ENCODE measurements at places on chromosomes 12 and 14. TPM values are rescaled to one million over a fixed set of nuclear protein-coding genes. Genes with fewer than 3 reads are reported as not detected.

DNA sequence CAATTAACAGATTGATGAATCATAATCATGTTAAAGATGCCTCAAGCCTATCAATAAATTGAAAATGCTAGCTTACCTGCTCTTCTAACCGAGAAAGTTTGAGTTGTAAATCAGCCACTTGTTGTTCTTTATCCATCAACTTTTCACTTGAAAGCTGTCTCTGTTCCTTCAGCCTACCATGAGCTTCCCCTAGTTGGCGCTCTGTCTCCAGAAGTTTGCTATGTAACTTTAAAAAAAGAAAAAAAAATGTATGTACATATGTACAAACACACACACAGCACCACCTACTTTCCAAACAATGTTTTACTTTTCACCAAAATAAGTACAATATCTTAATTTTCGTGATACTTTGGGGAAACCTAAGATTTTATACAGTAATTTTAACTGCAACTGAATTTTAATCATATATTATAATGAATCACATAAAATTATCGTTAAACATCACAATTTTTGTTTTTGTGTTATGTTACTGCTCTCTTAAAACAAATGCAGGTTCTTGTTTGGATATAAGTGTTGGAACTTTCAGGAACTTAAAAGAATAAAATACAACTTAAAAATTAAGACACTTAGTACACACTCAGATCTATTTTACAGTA is 101.2 kb downstream of the EEA1 start:
- H3K27me3 ChIP-seq = no peaks in the 10 kb centered on the region
- no peaks in the 10 kb centered on the region for H3K4me1 ChIP-seq
- H3K4me3 ChIP-seq = no peak overlapping the region
- no peak for DNase-seq
- H3K27ac ChIP-seq = no peak overlapping the region

GRCh38 chr14:71579331-71579730 is 352.9 kb upstream of the RGS6 start:
- H3K4me1 ChIP-seq = peaks cover 10% of the 10 kb centered on the region
- no peaks in the 10 kb centered on the region for H3K27me3 ChIP-seq
- no peak overlapping the region for H3K4me3 ChIP-seq
- no peaks in the 10 kb centered on the region for H3K36me3 ChIP-seq

GRCh38 chr12:115871714-115872113 is 405.8 kb downstream of the MED13L start:
- no peak overlapping the region for H3K4me3 ChIP-seq
- no peak overlapping the region for H3K27ac ChIP-seq
- no peaks in the 10 kb centered on the region for H3K27me3 ChIP-seq
- H3K36me3 ChIP-seq = no peaks in the 10 kb centered on the region
- H3K4me1 ChIP-seq = no peaks in the 10 kb centered on the region

- H3K36me3 ChIP-seq = no peaks in the 10 kb centered on the region
- no peaks in the 10 kb centered on the region for H3K4me1 ChIP-seq
- H3K27ac ChIP-seq = no peak overlapping the region
- no peak for DNase-seq
These were observed 268.4 kb upstream of the FKBP4 start for GRCh38 chr12:2526371-2526770.

The TPH2 gene
- total RNA-seq = 3.1 TPM

DNA sequence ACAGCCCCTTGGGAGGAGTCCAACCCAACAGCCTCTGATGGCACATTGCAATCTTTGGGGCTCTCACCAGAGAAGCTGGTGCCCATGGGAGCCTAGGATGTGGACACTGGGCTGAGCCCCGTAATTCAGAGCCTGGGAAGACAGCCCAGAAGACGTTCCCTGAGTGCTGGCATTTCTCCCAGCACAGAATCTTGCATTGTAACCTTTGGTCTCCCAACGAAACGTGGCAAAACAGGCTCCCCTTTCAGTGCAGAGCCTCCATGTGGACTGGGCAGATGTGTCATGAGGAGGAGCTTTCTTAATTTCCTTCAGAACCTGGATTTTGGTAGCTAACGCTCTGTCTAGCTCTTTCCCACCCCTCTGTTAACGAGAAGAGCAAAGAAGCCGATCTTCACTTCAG is 26.3 kb downstream of the BATF start:
- H3K36me3 ChIP-seq = peaks cover 31% of the 10 kb centered on the region
- H3K27me3 ChIP-seq = no peaks in the 10 kb centered on the region
- H3K27ac ChIP-seq = no peak overlapping the region
- no peak overlapping the region for H3K4me3 ChIP-seq
- H3K4me1 ChIP-seq = peaks cover 14% of the 10 kb centered on the region
- DNase-seq = no peak

- DNase-seq = no peak
- H3K36me3 ChIP-seq = no peaks in the 10 kb centered on the region
- no peak overlapping the region for H3K4me3 ChIP-seq
- peaks cover 13% of the 10 kb centered on the region for H3K4me1 ChIP-seq
These were observed 57.8 kb upstream of the NAP1L1 start for GRCh38 chr12:76142305-76142704.

The ENDOU gene
- total RNA-seq = 0.32 TPM

GRCh38 chr12:113720629-113721028 is 245.5 kb downstream of the RBM19 start:
- H3K27me3 ChIP-seq = no peaks in the 10 kb centered on the region
- DNase-seq = no peak
- H3K4me1 ChIP-seq = no peaks in the 10 kb centered on the region
- H3K4me3 ChIP-seq = no peak overlapping the region
- no peak overlapping the region for H3K27ac ChIP-seq

The RAB2B gene
- 34.2 TPM for total RNA-seq

GRCh38 chr14:52129721-52130120 is 60.9 kb upstream of the NID2 start:
- peaks cover 16% of the 10 kb centered on the region for H3K4me1 ChIP-seq
- no peak for DNase-seq
- H3K27ac ChIP-seq = no peak overlapping the region

DNA sequence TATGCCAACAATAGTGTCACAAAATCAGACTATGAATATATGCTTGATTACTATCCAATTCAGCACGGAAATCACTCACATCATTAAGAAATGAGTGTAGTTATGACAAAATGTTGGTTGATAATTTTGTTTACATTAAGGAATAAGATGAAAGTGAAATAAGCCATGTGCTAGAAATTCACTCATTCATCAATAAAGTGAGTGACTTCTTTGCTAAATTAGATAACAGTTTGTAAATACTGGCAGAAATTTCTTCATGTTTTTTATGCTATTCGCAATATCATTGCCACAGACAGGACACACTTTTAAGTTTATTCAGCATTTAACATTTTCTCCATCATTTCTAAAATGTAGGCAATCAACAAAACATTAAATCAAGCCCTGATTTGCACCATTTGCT is 147.5 kb upstream of the FSCB start:
- no peak for DNase-seq
- no peak overlapping the region for H3K4me3 ChIP-seq
- H3K27me3 ChIP-seq = no peaks in the 10 kb centered on the region
- H3K36me3 ChIP-seq = no peaks in the 10 kb centered on the region

The EPYC gene
- not detected for total RNA-seq

- no peak for DNase-seq
- no peaks in the 10 kb centered on the region for H3K27me3 ChIP-seq
- no peak overlapping the region for H3K4me3 ChIP-seq
- H3K36me3 ChIP-seq = no peaks in the 10 kb centered on the region
These were observed 152.7 kb downstream of the KCNK10 start for GRCh38 chr14:88170333-88170732.

The AMDHD1 gene
- 2.2 TPM for total RNA-seq

The SMIM41 gene
- 5.1 TPM for total RNA-seq

- no peak overlapping the region for H3K27ac ChIP-seq
- H3K4me1 ChIP-seq = no peaks in the 10 kb centered on the region
- H3K27me3 ChIP-seq = no peaks in the 10 kb centered on the region
- no peak for DNase-seq
- no peaks in the 10 kb centered on the region for H3K36me3 ChIP-seq
These were observed 6.0 kb downstream of the CCDC60 start for GRCh38 chr12:119340578-119340977.

DNA sequence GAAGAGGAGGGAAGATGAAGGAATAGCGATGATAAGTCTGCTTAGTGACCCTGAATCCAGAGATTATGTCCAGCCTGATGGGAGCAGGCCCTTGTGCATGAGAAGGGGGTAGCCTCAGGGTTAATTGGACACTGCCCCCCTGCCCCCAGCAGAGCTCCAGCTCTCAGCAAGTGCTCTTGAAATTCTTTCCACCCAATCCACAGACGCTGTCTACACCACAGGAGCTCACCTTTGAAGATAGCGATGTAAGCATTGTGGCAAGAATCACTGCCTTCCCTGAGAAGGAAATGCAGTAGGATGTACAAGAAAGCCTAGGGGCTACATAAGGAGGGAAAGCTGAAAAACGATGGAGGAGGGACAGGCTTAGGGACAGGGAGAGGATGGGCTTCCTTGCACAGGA is 39.4 kb downstream of the CRACR2A start:
- peaks cover 5% of the 10 kb centered on the region for H3K4me1 ChIP-seq
- no peaks in the 10 kb centered on the region for H3K36me3 ChIP-seq
- H3K27me3 ChIP-seq = no peaks in the 10 kb centered on the region
- no peak for DNase-seq
- H3K27ac ChIP-seq = no peak overlapping the region
- H3K4me3 ChIP-seq = no peak overlapping the region

DNA sequence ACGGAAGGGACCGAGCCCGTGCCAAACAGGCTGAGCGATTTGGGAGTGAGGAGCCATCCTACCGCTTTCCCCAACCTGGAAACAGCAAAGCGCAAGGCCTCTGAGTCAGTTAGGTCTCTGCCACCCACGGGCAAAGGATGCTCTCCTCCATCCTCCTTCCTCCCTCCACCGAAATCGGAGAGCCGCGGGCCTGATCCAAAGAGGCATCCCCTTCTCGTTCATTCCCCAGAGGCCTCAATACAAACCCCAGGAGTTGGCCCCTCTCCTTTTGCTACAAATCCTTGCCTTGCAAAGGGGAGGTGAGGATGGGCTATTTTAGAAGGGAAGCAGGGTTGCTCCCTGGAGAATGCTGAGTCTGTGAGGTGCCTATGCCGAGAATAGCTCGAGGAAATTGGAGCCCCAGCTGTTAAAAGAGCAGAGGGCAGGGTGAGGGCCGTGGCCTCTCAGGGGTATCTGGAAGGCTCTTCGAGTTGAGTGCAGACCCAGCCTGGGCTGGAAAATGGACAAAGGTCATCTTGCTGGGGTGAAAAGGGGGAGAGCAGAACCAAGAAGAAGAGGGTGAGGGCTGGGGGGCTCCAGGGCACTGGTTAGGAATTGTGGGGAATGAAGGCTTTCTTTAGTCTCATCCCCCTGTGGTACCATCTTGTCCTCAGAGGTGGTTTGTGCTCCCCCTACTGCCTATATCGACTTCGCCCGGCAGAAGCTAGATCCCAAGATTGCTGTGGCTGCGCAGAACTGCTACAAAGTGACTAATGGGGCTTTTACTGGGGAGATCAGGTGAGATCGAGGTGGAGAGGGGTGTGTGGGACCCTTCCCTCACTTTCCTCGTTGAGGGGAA is 1.1 kb downstream of the TPI1 start:
- H3K4me3 ChIP-seq = peak overlapping the region; percentile 94
- H3K4me1 ChIP-seq = peaks cover 54% of the 10 kb centered on the region
- no peaks in the 10 kb centered on the region for H3K36me3 ChIP-seq
- peak overlapping the region; percentile 98 for H3K27ac ChIP-seq

DNA sequence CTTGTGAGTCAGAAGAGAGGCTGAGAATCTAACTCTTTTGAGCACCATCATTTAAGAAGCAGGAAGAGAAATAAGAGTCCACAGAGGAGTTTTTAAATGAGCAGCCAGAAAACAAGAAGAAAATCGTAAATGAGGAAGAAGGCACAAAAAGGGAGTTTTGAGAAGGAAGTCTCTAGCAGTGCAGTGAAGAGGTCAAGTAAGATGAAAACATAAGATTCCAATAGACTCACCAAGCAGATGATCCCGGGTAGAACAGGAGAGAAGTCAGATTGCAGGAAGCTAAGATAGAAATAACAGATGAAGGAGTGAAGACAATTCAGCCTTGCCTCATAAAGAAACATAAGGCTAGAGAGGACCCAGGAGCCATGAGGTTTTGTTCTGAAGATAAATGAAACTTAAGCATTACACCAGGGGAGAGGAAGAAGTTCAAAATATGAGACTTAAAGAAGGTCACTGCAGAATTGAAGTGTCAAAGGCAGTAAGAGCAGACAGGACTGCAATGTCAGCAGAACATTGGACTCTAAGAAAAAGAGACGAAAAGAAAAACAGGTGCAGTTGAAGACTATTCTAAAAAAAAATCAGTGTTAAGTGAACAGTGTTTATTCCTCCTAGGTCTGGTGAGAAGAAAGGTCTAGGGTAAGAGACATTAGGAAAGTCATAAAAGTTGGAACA is 229.0 kb downstream of the SEC23A start:
- no peaks in the 10 kb centered on the region for H3K27me3 ChIP-seq
- no peaks in the 10 kb centered on the region for H3K4me1 ChIP-seq
- no peak overlapping the region for H3K4me3 ChIP-seq
- H3K27ac ChIP-seq = no peak overlapping the region
- no peaks in the 10 kb centered on the region for H3K36me3 ChIP-seq

DNA sequence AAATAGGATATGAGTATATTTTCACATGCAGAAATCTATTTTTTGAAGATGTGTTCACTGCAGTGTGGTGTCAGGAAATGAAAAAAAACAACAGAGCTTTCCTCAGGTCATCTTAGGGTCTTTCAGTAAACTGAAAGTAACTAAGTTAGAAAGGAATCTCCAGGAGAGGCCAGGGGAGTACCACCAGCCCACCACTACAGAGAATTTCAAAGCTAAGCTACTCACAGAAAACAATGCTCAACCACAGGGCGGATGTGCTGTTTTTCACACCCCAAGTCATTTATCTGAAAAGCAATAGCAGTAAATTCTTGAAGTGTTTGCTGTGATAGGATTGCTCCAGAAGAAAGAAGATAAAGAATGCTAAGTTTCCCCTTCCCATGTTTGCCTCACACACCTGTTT is 79.0 kb downstream of the IFNG start:
- no peak overlapping the region for H3K4me3 ChIP-seq
- no peak overlapping the region for H3K27ac ChIP-seq
- H3K36me3 ChIP-seq = no peaks in the 10 kb centered on the region
- no peak for DNase-seq
- peaks cover 4% of the 10 kb centered on the region for H3K4me1 ChIP-seq
- no peaks in the 10 kb centered on the region for H3K27me3 ChIP-seq

The KRT7 gene
- total RNA-seq = not detected

DNA sequence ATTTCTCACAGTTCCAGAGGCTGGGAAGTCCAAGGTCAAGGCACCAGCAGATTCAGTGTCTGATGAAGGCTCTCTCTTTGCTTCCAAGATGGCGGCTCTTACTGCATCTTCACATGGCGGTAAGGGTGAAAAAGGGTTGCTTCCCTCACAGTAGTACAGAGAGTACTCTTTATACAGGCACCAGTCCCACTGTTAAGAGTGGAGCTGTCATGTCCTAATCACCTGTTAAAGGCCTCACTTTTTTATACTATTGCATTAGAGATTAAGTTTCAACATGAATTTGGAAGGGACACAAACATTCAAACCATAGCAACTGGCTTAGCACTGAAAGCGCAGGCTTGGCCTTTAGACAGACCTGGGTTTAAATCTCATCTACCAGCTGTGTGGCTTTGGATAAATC is 50.0 kb upstream of the TCL1A start:
- no peaks in the 10 kb centered on the region for H3K36me3 ChIP-seq
- H3K27ac ChIP-seq = no peak overlapping the region
- H3K4me1 ChIP-seq = no peaks in the 10 kb centered on the region
- no peak overlapping the region for H3K4me3 ChIP-seq
- DNase-seq = no peak
